Osteocyte (in vitro differentiated cells): ENCODE measurements at places on chromosomes 11 and 22. TPM values are rescaled to one million over a fixed set of nuclear protein-coding genes. Genes with fewer than 3 reads are reported as not detected.

Gene ENTHD1
- total RNA-seq: not detected in 2 replicates

Gene FXYD2
- total RNA-seq: 0.91 TPM in 1 of 2 replicates, not detected in the other

Gene LRRC56
- total RNA-seq: 3.2 and 3.7 TPM in 2 replicates

Gene OR56A3
- total RNA-seq: not detected in 2 replicates

Gene OR51I2
- total RNA-seq: not detected in 2 replicates

Gene WT1
- not detected in 2 replicates for total RNA-seq

Gene SLC22A9
- total RNA-seq: not detected in 2 replicates

Gene OR8G5
- total RNA-seq: not detected in 2 replicates

GRCh38 chr11:119479685-119480275 is 56.8 kb upstream of the THY1 start:
- peak; percentile 36 for DNase-seq
- peaks cover 11% of the 10 kb centered on the region for H3K4me1 ChIP-seq
- no peak overlapping the region for H3K4me3 ChIP-seq

DNA sequence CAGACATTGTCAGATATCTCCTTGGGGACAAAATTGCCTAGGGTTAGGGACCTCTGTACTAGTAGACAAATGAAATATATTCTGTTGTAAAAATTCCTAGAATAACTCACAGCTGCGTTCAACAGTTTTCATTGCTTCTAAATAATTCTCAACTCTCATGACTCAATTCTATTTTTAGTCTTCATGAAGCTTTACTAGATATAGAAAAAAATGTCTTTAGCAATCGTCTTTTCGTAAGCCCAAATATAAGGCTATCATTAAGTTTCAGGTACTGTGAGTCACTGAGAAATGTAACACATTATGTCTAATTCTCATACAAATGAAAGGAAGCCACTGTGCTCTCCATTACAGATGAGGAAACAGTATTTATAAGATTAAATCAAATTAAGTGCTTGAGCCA is 6.4 kb downstream of the MMP12 start:
- DNase-seq: no peak
- peaks cover 9% of the 10 kb centered on the region for H3K4me1 ChIP-seq
- H3K36me3 ChIP-seq: no peaks in the 10 kb centered on the region
- H3K4me3 ChIP-seq: no peak overlapping the region
- peaks cover 5% of the 10 kb centered on the region for H3K27me3 ChIP-seq

DNA sequence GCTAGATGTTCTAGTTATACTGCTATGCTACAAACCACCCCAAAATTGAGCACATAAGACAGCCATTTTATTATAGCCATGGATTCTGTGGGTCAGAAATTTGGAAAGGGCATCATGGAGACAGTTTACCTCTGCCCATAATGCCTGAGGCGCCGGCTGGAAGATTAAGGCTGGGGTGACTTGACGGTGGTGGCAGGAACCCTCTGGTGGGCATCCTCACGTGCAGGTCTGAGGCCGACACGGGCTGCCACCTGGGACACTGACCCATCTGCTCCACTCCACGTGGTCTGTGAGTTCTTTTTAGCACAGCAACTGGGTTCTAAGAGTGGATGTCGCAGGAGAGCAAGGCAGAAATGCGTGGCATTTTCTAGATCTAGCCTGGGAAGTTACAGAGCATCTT is 40.0 kb upstream of the PRDM11 start:
- peaks cover 19% of the 10 kb centered on the region for H3K4me1 ChIP-seq
- no peaks in the 10 kb centered on the region for H3K36me3 ChIP-seq

DNA sequence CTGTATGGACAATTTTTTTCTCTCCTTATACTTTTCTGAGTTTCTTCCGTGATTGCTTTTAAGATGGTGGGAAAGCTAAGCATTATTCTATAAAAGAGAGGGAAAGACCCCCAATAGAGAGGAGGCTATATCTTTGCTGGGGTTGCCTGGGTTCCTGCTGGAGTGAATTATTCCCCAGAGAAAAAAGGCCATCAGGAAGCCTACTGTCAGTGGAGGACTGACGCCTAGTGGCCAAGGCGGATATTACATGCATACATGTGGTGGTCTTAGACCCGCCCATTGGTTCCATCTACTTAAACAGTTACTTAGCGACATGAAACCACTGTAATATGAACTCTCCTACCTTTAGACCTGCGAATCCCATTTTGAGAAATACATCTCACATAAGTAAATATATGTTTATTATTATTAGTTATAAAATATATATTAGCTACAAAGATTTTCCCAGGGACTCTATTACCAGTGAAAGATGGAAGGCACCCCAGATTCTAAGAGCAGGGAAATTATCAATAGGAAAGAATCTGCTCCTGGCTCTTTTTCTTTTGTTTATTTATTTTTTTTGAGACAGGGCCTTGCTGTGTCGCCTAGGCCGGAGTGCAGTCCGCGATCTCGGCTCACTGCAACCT is 15.7 kb upstream of the PGA3 start:
- H3K4me3 ChIP-seq: no peak overlapping the region
- DNase-seq: peak; percentile 89
- peaks cover 17% of the 10 kb centered on the region for H3K27me3 ChIP-seq
- peaks cover 1% of the 10 kb centered on the region for H3K4me1 ChIP-seq
- H3K36me3 ChIP-seq: no peaks in the 10 kb centered on the region

DNA sequence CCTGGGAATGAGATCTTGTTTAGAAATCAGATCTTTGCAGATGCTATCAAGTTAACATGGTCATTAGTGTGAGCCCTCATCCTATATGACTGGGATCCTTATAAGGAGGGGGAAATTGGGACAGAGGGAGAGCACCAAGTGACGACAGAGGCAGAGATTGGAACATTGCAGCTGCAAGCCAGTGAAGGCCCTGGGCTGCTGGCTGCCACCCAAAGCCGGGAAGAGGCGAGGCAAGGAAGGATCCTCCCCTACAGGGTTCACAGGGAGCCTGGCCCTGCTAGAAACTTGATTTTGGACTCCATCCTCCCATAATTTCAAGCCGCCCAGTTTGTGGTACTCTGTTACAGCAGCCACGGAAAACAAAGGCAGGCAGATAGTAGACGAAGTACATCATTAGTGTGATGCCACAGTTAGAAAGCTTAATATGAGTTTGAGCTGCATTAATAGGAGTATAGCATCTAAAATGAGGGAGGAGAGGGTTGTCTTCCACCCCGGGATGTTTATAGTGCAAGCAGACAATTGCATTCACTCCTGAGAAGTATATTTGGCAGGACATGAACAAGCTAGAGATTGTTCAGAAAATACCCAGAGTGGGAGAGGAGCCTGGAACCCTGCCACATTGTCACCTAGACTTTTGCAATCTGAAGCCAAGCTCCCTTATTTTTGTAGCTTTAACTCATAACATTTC is 56.8 kb upstream of the CLMP start:
- no peak overlapping the region for H3K4me3 ChIP-seq
- no peak for DNase-seq
- H3K4me1 ChIP-seq: peaks cover 6% of the 10 kb centered on the region
- H3K27ac ChIP-seq: no peak overlapping the region
- H3K36me3 ChIP-seq: no peaks in the 10 kb centered on the region

GRCh38 chr11:1760351-1761109 is 3.2 kb downstream of the CTSD start:
- H3K4me3 ChIP-seq: peak overlapping the region; percentile 74
- H3K36me3 ChIP-seq: peaks cover 30% of the 10 kb centered on the region
- H3K27me3 ChIP-seq: no peaks in the 10 kb centered on the region
- peak overlapping the region; percentile 14 for H3K27ac ChIP-seq

DNA sequence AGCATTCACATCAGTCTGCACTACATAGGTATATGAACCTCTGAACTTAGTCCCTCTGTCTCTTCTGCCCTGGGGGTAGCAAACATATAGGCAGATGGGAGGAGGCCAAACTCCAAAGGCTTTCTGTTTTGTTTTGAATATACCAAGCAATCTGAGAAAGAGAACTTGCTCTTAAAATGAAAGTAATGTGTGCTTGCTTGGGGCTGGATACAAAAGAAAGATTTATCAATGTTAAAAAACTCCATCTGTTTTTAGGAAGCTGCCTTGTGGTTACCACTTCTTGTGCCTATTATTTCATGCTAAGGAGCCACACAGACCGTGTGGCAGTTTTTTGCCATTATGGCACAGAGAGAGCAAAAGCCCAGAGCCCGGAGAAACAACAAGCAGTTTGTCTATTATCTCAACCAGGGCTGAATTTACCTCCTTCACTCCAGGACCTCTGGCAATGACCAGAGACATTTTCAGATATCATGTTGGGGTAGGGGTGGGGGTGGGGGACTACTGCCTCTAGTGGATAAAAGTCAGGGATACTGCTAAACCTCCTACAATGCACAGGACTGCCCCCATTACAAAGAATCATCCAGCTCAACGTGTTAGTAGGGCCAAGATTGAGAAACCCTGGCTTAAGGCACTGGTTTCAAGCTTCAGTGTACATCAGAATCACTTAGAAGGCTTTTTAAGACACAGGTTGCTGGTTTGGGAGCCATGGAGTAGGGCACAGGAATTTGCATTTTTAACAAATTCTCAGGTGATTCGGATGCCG is 124.2 kb downstream of the APIP start:
- peaks cover 7% of the 10 kb centered on the region for H3K4me1 ChIP-seq
- no peak for DNase-seq
- H3K27ac ChIP-seq: no peak overlapping the region
- peaks cover 22% of the 10 kb centered on the region for H3K36me3 ChIP-seq

DNA sequence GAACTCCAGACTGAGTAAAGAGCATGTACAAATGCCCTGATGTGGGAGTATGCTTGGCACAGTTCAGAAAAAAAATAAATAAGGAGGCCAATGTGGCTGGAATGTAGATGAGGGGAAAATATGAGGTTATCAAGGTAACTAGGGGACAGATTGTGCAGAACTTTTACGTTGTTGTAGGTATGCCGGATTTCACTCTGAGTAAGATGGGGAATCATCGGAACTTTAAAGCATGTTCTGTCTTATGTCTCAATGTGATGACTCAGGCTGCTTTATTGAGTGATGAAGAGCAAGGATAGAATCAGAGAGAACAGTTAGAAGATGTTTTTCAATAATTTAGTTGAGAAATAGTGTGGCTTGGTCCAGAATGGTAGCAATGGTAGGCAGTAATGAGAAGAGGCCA is 130.4 kb downstream of the C11orf87 start:
- H3K4me3 ChIP-seq: no peak overlapping the region
- no peak overlapping the region for H3K27ac ChIP-seq
- DNase-seq: no peak

GRCh38 chr11:65613091-65613928 is 711 bp downstream of the MAP3K11 start:
- H3K4me1 ChIP-seq: peaks cover 44% of the 10 kb centered on the region
- DNase-seq: no peak

DNA sequence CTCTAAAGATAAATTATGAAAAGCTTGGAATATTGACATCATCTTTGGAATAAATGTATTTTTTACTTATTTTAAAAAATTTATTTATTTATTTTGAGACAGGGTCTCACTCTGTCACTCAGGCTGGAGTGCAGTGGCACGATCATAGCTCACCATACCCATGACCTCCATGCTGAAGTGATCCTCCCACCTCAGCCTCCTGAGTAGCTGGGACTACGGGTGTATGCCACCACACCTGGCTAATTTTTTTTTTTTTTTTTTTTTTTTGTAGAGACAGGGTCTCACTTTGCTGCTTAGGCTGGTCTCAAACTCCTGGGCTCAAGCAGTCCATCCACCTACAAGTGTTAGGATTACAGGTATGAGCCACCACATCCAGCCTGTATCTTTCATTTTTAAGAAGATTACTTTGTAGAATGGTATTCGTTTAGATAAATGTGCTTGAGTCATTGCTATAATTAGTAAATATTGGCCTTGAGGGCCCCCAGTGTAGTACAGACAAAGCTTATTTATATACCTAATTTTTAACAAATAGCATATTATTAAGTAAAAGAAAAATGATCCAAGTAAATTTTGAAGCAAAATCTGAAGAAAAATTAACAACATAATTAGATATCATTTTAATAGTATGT is 8.5 kb downstream of the SWAP70 start:
- H3K4me3 ChIP-seq: no peak overlapping the region
- no peak overlapping the region for H3K27ac ChIP-seq
- no peak for DNase-seq
- no peaks in the 10 kb centered on the region for H3K27me3 ChIP-seq

- H3K27ac ChIP-seq: no peak overlapping the region
- DNase-seq: no peak
Measured at GRCh38 chr22:20391222-20391621, 2.7 kb upstream of the ZNF74 start.

DNA sequence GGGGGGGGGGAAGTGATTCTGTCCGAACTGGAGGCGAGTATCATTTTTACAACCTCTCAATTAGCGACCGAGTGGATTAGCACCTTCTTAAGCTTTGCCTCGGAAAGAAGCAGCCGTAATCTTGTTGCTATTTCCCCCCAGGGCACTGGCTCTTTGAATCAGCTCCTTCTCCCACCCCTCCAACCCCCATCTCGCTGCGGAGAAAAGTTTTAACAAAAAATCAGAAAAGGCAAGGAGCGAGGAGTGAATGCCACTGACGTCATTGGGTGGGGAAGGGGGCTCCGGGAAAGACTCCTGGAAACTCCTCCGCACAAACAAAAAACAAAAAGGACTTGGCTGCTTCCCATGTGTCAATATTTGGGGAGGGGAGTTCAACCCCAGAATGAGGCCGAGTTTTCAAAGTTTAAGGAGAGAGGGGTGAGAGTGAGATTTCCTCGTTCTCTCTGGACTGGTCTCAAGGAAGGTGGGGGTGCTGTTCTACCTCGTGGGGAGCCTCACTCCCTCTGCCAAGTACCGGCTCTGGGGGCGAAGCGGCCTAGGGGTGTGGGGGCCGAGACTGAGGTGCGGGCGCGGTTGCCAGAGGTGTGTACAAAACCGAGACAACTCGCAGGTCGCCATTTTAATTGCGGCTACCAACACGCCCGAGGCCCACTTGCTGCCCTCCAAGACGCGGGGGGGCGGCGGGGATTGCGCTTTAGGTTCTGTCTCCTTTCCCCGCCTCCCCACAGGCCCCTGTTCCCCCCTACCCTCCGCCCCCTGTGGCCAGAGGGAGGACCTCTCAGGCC is 2.5 kb upstream of the PAX6 start:
- peaks cover 52% of the 10 kb centered on the region for H3K4me1 ChIP-seq
- peak overlapping the region; percentile 38 for H3K4me3 ChIP-seq
- H3K27ac ChIP-seq: no peak overlapping the region
- no peak for DNase-seq

- no peak overlapping the region for H3K27ac ChIP-seq
- no peak overlapping the region for H3K4me3 ChIP-seq
- DNase-seq: no peak
- no peaks in the 10 kb centered on the region for H3K4me1 ChIP-seq
Measured at GRCh38 chr11:82577246-82577645, 156.4 kb downstream of the FAM181B start.

GRCh38 chr22:32494971-32495370 is 20.4 kb downstream of the FBXO7 start:
- no peaks in the 10 kb centered on the region for H3K4me1 ChIP-seq
- peaks cover 75% of the 10 kb centered on the region for H3K36me3 ChIP-seq
- no peak overlapping the region for H3K27ac ChIP-seq
- DNase-seq: no peak
- no peak overlapping the region for H3K4me3 ChIP-seq
- H3K27me3 ChIP-seq: no peaks in the 10 kb centered on the region
